ENCODE measurements at places on chromosomes 16 and 17. TPM values are rescaled to one million over a fixed set of nuclear protein-coding genes. Genes with fewer than 3 reads are reported as not detected.
A peak's percentile ranks its signal among the peaks of the same experiment; 100 is the strongest.

DNA sequence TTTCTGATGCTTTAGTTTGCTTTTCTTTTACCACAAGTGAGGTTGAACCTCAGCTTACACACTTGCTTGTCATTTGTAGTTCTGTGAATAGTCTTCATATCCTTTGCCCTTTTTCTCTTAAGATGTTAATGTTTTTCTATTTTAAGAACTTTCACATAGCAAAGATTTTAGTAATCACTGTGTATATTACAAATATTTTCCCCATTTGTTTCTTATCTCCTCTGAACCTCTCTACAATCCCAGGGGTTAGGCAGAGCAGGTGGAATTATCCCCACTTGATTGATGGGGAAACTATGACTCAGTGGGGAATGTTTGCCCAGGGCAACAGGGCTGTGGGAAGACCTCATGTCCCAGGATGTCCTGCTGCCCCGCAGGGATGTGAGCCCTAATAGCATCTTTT, 11.7 kb upstream of the MYH3 start:
- DNase-seq = no peak

Gene ZNF785
- 7.1 TPM for total RNA-seq

DNA sequence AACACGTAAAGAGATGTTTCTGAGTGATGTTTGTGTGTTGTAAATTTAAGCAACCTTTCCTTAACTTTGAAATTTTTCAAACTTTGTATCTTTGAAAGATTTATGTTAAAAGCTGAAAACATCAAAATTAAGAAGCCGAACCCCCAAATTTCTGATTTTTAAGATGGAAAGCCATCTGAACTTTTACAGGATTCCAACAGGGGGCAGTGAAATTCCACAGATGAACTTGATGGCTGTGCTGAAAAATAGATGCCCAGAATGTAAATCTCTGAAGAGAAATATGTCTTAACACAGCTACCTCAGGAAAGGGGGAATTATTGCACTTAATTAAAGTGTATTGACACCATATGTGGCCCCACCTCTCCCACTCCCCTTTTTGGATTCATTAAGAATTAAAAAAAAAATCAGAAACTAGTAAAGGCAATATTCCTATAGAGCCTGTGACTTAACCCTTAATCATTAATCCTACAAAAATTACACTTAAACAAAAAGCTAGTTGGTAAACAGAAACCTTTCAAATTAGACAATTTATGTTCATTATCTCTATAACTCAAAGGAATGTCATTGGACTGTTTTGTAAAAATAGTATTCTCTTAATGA, 597.9 kb downstream of the KCNJ2 start:
- DNase-seq = no peak

- no peak for DNase-seq
These were observed 721 bp upstream of the WWOX start for GRCh38 chr16:78098595-78099270.

GRCh38 chr17:55687037-55687436, 35.6 kb downstream of the TMEM100 start:
- no peak for DNase-seq

Gene SLC5A2
- not detected for total RNA-seq

DNA sequence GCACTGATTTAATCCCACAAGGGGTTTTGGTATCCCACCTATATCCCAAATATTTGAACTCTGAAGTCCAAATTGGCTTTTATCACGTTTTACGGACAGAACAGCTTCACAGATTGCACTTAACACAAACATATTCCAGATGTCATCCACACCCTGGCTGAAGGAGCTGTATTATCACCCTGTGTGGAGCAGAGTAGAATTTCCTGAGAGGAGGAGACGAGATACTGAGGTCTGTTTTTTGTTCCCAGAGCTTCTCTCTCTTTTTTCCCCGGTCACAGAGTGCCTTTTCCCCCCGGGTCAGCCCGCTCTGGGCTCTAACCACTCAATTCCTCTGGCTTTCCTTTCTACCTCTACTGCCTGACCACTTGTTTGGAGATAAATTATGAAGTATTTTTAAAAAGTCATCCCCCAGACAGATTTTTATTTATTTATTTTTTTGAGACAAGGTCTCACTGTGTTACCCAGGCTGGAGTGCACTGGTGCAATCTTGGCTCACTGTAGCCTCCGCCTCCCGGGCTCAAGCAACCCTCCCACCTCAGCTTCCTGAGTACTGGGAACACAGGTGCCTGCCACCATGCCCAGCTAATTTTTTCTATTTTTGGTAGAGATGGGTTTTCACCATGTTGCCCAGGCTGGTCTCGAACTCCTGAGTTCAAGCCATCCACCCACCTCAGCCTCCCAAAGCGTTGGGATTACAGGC, 30.7 kb downstream of the DNAH2 start:
- DNase-seq = no peak

Gene DOC2A
- 0.13 TPM for total RNA-seq

- DNase-seq = no peak
These were observed 12.6 kb upstream of the BAIAP2 start for GRCh38 chr17:81022344-81022676.

Gene HSD11B2
- 0.89 TPM for total RNA-seq

Gene OTOA
- not detected for total RNA-seq

GRCh38 chr17:40122136-40122998, 596 bp downstream of the MSL1 start:
- DNase-seq = peak; percentile 73

Gene HS3ST3A1
- 1.3 TPM for total RNA-seq

DNA sequence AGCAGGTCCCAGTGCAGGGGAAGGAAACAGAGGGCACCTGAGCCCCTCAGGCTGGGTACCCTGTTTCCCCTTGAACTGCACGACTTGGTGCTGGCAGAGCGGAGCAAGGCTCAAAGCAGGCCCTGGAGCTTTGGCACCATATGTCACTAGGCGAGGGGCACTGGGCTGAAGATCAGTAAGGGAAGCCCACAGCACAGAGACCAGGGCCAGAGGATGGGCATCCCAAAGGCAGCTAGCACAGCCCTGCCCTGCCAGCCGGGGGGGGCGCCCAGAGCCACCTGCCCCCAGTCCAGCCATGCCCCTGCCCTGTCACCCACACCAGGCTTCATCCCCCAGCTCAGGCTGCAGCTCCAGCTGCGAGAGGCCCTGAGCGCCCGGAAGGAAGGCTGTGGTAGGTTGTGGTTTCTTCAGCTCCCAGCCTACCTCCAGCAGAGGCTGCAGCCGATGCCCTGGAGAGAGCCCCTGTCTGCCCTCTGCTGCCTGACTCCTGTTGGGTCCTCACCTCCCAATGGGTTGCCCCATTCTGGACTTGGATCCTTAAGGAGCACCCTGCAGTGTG, 10.9 kb downstream of the NHERF1 start:
- no peak for DNase-seq

- DNase-seq = no peak
These were observed 196.7 kb downstream of the CYB561 start for GRCh38 chr17:63249256-63250004.

DNA sequence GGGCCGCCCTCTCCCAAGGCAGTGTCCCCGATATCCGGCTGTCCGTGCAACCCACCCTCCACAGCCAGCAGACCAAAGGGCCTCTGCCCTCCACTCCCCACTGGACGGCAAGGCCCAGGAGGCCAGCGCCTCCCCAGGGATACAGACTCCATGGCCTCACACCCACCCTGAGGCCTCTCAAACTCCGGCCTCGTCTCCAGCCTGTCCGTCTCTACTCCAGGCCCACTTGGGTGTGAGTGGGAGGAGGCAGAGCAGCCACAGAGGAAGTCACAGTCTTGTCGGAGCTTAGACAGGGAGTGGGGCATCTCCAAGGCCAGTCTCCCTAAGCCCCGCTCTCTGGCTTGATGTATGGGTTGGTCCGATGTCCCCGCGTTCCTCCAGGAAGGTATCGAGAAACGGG, 73.3 kb downstream of the SRCIN1 start:
- peak; percentile 21 for DNase-seq

GRCh38 chr16:77574867-77575624, 140.2 kb upstream of the ADAMTS18 start:
- peak; percentile 49 for DNase-seq
